Uterus (tissue), 4 donors: ENCODE measurements at places on chromosomes 16 and 17.

DNA sequence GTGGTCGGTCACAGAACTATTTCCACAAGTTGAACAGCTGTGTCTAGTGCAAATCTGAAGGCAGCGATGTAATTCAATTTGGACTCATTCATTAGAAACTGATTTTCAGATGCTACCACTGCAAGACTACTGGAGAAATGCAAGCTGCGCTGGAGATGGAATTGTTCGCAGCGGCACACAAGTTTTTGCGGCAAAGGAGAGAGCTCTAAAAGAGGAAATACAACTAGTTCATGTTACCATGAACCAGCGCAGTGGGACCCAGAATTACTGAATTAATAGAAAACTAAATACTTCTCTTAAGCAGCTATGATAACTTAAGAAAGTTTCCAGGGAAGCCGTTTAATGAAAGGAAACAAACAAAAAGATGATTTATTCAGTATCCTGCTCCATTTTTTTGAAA, 1.9 kb downstream of the CREBBP start:
- peaks cover 11% of the 10 kb centered on the region for H3K4me1 ChIP-seq
- no peaks in the 10 kb centered on the region for H3K27me3 ChIP-seq
- no peak for DNase-seq
- peak overlapping the region; percentile 99 for H3K27ac ChIP-seq

DNA sequence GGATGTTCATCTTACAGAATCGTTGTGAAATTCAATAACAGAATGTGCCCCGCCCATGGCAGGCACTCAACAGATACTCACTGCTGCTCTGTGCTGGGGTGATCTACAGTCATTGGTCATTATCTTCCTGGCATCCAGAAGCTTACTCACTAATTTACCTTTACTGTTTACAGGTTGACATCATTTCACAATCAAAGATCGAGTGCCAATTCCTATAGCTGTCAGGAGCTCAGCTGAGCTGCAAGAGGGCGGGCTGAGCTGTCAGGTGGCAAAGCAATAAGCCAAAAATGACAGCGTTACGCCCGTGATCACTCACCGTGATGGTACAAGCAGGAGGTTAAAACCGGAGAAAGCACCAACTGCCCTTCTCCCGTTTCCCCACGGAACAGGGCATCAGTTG, 51.2 kb downstream of the LITAF start:
- H3K4me1 ChIP-seq, result no peaks in the 10 kb centered on the region
- H3K4me3 ChIP-seq, result no peak overlapping the region
- H3K27me3 ChIP-seq, result no peaks in the 10 kb centered on the region

GRCh38 chr17:50414808-50415207, 11.2 kb upstream of the ACSF2 start:
- no peaks in the 10 kb centered on the region for H3K36me3 ChIP-seq
- no peak for DNase-seq
- no peaks in the 10 kb centered on the region for H3K4me1 ChIP-seq
- H3K4me3 ChIP-seq, result no peak overlapping the region

DNA sequence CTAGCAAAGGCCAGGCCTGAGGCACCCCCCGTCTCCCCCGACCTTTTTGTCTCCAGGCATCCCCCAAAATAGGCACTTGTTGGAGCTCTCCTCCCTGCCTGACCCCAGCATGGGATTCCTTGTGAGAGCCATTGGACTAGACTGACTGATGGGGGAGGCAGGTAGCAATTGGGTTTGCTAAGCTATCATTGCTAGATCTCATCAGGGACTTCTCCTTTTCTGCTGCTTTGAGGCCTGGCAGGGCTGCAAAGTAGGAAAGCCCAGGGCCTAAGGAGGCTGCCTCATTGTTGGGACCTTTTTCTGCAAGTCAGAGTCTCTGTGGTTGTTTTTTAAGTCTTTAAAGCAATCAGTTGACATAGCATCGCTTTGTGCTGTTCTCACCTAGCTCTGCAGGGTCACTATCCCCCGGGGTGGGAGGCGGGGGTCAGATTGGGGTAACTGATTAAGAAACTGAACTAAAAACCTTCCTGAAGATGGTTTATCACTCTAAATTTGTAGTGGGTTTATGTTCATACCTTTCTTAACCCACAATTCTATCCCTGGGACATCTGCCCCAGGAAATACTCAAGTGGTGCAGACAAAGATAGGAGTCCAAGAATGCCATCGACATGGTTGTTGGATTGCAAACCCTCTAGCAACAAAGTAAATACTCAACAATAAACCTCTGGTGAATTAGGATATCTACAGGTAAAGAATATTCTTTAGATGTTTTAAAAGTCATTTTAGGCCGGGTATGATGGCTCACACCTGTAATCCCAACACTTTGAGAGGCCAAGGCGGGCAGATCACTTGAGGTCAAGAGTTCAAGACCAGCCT, 28.0 kb downstream of the LLGL2 start:
- no peak overlapping the region for H3K4me3 ChIP-seq
- no peaks in the 10 kb centered on the region for H3K36me3 ChIP-seq
- H3K27ac ChIP-seq, result no peak overlapping the region

- H3K4me1 ChIP-seq, result no peaks in the 10 kb centered on the region
- no peaks in the 10 kb centered on the region for H3K27me3 ChIP-seq
- no peak overlapping the region for H3K27ac ChIP-seq
- no peak for DNase-seq
- no peaks in the 10 kb centered on the region for H3K36me3 ChIP-seq
These were observed 65.8 kb downstream of the DHRS7C start for GRCh38 chr17:9725575-9725974.

DNA sequence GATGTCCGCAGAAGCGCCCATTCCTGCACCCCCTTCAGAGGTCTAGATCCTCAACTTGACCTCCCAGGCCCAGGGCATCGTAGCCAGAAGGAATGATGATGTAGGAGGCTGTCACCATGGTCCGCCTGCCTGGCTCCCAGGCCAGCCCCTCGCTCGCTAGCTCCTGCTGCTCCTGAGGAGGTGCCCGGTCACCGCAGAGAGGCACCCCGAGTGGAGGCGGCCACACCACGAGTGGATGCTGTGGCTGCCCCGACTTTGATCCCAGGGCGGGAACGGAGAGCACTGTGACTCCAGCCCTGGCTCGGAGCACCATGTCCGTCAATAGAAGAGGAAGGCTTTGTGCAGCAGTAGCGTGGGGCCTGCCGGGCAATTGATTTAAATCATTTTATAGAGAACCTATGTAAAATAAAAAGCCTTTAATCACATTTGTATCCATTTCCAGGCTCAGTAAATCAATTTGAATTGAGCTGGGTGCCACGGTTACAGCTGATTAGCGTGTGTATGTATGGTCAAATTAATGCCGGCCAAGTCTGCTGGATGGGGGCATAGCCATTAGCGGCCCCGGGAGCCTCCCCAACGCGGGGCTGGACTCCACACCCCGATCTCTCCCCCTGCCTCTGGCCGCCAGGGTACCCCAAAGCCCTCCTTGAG, 122.6 kb upstream of the GSE1 start:
- no peaks in the 10 kb centered on the region for H3K27me3 ChIP-seq
- H3K36me3 ChIP-seq, result no peaks in the 10 kb centered on the region
- no peak for DNase-seq
- H3K4me3 ChIP-seq, result no peak overlapping the region
- no peak overlapping the region for H3K27ac ChIP-seq
- H3K4me1 ChIP-seq, result peaks cover 6% of the 10 kb centered on the region

GRCh38 chr16:16997349-16997748, 473.4 kb downstream of the XYLT1 start:
- H3K4me1 ChIP-seq, result no peaks in the 10 kb centered on the region
- DNase-seq, result no peak
- H3K36me3 ChIP-seq, result no peaks in the 10 kb centered on the region

GRCh38 chr17:5902181-5903140, 167.7 kb upstream of the WSCD1 start:
- H3K4me1 ChIP-seq, result no peaks in the 10 kb centered on the region
- no peak for DNase-seq
- no peaks in the 10 kb centered on the region for H3K27me3 ChIP-seq

DNA sequence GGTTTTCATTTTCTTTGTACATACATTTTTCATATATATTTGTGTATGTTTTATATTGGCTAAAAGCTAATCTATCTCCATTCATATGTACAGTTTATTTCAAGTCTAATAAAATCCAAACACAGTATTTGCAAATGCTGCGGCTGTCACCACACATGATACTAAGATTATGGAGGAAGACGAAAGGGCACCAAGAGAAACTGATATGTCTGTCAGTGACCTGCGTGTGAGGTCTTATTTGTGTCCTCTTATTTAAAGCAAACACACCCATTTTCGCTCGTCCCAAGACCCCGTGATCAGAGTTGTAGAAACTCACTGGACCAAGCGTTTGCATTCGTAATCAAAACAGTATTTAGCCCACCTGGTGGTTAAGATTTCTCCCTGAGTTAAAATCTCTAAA, 8.2 kb downstream of the MLYCD start:
- H3K27ac ChIP-seq, result no peak overlapping the region
- DNase-seq, result no peak
- H3K4me3 ChIP-seq, result no peak overlapping the region
- H3K27me3 ChIP-seq, result no peaks in the 10 kb centered on the region

DNA sequence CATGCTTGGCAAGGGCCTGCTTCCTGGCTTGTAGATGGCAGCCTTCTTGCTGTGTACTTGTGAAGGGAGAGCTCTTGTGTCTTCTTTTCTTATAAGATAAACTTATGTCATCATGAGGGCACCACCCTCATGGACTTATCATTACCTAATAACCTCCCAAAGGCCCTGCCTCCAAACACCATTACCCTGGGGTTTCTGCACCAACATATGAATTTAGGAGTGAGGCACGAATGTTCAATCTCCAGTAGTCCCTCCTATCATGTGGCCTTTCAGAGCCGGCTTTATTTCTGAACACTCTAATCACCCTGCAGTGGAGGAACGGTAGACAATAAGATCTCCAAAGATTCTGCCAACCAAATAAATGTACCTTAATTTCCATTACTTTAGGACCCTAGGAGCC, 144.3 kb downstream of the ABCC12 start:
- H3K27ac ChIP-seq, result no peak overlapping the region
- H3K4me3 ChIP-seq, result no peak overlapping the region

DNA sequence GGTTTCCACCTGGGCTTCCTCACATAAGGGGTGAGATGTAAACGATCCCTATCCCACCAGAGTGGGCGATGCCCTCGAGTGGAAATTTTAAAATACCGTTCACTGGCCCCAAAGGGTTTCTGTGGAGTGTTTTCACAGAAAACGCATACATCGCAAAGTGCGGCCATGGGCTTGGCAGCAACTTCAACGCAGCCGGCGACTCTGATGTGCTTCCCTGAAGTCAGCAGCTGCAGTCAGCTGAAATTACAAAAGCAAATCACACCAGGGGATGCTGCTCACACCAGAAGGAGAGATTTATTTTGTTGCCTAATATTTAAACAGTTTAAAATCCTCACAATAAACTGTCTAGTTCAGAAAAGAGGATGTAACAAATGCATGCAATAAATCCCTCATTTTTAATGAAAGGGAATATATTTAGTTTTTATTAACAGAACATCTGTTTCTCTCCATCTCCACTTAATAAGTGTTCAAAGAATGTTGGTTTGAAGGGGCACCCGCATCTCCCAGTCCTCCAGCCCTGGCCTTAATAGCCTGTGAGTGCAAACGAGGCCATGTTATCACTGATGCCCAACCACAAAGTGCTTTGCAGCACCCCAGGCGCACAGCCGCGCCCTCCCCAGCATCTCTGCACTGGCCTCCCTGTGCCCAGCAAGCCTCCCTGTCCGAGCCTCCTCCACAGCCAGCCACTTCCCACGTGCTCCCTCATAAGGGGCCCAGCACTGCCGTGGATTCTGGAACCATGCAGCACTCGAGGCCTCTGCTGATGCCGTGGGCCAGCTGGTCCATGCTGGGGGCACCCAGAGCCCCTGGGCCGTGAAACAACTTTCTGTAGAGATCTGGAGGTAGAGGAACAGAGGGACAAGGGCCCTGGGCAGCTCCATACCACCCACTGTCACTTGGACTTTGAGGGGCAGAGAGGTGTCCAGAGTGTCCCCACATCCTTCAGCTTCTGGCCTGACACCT, 17.3 kb upstream of the XYLT2 start:
- H3K27ac ChIP-seq, result peak overlapping the region; percentile 12
- no peak for DNase-seq
- no peaks in the 10 kb centered on the region for H3K36me3 ChIP-seq
- H3K27me3 ChIP-seq, result no peaks in the 10 kb centered on the region

- peaks cover 4% of the 10 kb centered on the region for H3K4me1 ChIP-seq
- no peak for DNase-seq
- H3K4me3 ChIP-seq, result no peak overlapping the region
- H3K27ac ChIP-seq, result no peak overlapping the region
- H3K27me3 ChIP-seq, result no peaks in the 10 kb centered on the region
- H3K36me3 ChIP-seq, result no peaks in the 10 kb centered on the region
These were observed 6.9 kb downstream of the TXNDC11 start for GRCh38 chr16:11735787-11736186.

DNA sequence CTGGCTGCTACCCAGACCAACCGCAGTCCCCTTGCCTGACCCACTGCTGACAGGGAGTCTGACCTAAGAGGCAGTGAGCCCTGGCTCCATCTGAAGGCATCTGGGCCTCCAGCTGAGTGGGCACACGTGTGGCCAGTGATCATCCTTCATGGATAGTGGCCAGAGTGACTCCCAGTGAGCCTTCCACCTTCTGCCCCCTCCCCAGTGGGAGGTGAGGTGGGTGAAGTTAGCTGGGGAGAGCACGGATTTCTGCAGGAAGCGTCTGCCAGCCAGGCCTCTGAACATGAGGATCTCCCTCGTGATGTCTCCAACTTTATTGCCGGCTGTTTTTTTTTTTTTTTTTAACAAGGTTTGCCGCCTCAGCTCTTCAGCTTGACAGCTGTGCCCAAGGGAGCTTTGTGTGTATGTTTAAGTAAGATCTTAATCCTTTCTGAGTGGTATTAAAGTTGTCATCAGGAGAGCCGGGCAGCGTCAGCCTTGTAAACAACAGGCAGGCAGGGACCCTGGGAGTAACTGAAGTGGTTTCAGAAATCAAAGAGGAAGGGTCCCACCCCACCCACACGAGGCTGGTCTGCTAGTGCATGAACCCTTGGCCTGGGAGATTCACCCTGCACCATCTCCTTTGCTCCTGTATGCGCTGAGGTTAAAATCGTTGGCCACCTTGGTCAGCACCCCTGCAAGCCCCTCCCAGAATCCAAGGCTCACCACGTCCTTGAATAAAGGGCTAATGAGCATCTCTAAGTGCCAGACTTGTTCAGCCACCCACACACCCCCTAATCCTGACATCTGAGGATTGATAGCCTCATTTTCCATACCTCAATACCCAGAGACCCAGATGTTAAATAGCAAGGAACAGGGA, 33.3 kb downstream of the RHBDL3 start:
- H3K4me3 ChIP-seq, result no peak overlapping the region
- H3K4me1 ChIP-seq, result no peaks in the 10 kb centered on the region
- H3K36me3 ChIP-seq, result no peaks in the 10 kb centered on the region

DNA sequence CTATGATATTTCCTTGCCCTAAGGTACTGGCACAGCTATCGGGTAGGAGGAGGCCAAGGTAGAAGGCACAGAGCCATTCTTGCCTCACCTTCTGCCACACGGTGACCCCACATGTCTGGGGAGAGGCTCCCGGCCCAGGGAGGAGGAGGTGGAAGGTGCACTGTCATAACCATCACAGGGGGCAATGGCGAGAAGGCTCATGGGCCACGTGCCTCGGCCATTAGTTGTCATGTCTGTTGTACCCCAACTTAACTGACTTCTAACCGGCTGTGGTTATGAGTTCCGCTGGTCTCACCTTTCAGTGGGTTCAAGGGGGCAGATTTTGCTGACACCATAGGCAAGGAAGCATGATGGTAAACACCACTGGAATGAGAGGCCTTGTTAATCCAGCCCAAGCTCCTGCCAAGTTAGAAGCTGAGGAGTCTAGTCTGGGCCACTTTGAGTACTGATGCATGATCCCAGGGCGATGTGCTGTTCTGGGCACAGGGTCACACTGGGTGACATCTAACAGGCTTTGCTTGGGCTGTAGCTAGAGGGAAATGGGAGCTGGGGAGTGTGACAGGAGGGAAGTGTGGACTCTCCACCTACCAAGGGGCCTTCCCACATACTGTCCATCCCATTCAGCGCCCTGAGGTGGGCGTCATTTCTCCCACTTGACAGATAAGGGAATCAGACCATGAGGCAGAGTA, 39.6 kb downstream of the HLF start:
- H3K4me3 ChIP-seq, result no peak overlapping the region
- H3K4me1 ChIP-seq, result peaks cover 6% of the 10 kb centered on the region
- H3K36me3 ChIP-seq, result no peaks in the 10 kb centered on the region
